ENCODE measurements at places on chromosomes 2 and 18. TPM values are rescaled to one million over a fixed set of nuclear protein-coding genes. Genes with fewer than 3 reads are reported as not detected.
A peak's percentile ranks its signal among the peaks of the same experiment; 100 is the strongest.

- no peak for DNase-seq
Observed at GRCh38 chr2:107621186-107622165, 205.2 kb upstream of the RGPD4 start.

Gene ZNF385B
- polyA plus RNA-seq, result 2.4 TPM

DNA sequence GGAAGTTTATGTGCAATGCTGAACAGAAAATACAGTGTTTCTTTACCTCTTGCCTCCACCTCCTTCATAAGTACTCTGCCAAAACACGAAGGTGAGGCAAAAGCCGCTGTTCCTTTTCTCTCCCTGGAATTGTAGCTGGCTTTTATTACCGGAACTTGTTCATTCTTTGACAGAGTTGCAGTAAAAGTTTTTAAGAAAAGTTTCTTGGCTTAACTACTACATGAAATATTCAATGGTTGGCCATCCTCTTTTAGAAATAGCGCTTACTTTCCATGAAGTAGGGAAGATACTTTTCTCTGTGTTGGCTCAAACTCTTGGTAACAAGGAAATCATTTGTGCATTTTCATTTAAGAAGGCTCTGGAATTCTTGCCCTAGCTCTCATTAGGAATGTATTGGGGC lies 950.7 kb upstream of the FANCL start:
- no peak for DNase-seq

Gene MYL12B
- 210 TPM for polyA plus RNA-seq

GRCh38 chr2:182463760-182464159 lies 36.9 kb upstream of the PDE1A start:
- peak; percentile 97 for DNase-seq

DNA sequence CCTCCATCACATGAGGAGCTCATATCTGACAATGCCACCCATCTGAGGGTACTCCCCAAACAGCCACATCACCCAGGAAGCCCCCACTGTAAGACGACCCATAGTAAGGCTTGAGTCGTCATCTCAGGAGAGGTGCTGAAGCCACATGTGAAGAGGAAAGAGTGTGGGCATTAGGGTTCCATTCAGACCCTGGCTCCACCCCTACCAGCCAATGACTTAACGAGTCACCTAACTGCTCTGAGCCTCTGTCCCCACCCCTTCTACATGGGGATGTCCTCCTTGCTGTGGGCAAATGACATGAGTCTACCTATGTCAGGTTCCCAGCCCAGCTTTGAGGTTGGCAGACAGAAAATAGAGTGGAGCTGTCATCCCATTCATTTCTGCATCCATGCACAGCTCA lies 46.3 kb downstream of the C1QL2 start:
- no peak for DNase-seq

GRCh38 chr18:49933530-49934128 lies 120.3 kb upstream of the ACAA2 start:
- DNase-seq, result no peak

DNA sequence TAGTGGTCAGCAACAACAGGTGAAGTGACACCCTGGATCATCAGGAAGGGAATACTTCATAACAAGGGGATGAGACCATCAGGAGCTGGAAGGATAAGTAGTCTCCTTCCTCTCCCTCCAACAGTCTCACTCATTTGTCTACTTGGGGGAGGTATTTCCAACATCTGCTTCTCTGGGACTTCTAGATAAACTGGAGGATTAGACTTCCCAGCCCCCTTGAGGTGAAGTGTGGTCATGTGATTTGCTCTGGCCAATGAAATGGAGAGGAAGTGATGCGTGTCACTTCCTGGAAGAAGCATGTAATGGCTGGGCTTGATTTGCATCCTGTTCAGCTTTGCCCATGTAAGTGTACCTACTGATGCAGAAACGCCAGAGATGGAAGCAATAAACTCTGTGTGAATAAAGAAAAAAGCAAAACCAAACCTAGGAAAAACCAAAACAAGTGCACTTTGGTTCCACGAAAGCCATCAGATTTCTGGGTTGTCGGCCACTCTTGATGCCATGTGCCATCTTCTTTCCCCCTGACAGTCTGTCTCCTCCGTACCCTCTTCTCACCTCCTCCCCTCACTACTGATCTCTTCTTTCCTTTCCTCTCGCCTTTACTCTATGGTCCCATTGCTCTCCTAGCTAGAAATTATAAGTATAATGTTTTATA lies 76.1 kb upstream of the DNMT3A start:
- DNase-seq, result no peak

- DNase-seq, result no peak
Observed at GRCh38 chr2:98710734-98711133, 20.2 kb downstream of the MGAT4A start.

- DNase-seq, result no peak
Observed at GRCh38 chr2:33411765-33412164, 64.7 kb upstream of the RASGRP3 start.

GRCh38 chr2:53609551-53609950 lies 158.1 kb upstream of the CHAC2 start:
- DNase-seq, result no peak

GRCh38 chr2:86048888-86049287 lies 56.8 kb downstream of the POLR1A start:
- no peak for DNase-seq

Gene CNGA3
- polyA plus RNA-seq, result 10.8 TPM

DNA sequence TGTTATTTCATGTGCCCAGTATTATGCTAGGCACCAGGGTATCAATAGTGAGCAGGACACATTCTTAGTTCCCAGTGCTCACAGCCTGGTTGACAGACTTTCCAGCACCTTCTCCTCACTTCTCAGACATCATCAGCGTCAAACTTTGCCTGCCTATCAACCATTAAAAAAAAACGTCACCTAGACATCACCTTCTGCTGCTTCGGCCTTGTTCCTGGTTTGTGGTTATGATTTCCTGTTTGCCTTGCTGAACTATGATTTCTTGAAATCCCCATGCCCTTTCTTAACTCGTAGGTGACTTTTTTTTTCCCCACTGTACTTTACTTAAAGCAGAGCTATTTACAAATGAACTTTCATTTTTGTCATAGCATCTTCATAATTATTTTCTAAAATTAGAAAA lies 60.4 kb upstream of the NABP1 start:
- DNase-seq, result no peak

DNA sequence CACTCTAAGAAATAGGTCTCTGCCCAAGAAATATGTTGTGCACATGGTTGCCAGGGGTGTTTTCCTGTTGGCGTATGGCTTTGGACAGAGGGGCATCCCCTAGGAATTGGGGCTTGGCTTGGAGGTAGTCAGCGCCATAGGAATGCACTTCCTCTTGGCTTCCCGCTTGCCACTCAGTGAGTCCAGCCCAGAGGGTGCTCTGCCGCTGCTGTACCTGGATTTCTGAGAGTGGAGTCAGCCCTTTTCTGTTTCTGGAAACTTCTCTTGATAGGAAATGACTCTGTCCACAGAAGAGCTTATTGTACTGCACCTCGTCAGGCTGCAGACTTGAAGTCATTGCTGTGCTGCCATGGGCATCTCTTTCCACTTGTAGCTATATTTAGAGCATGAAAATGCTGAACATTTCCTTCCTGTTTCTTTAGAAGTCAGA lies 116.7 kb upstream of the MGAT5 start:
- no peak for DNase-seq

Gene NAPG
- 10.8 TPM for polyA plus RNA-seq

DNA sequence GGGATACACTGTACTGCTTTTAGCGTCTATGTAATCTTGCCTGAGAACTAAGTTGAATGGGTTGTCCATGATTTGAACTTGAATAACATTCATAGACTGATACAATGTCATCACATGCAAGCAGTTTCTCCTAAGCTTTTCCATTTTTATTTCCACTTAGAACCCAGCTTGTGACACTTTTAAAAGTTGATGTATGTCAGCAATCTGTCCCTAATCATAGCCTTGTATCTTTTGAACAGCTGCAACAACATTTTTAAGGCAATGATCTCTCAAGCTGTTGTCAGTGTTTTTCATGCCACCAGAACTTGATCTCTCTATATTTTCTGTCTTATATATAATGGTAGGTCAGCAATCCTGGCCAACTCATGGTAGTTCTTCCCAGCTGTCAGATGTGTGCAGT lies 185.0 kb downstream of the DOK6 start:
- DNase-seq, result no peak

Gene CSRNP3
- 1.1 TPM for polyA plus RNA-seq

- no peak for DNase-seq
Observed at GRCh38 chr2:19127616-19128015, 230.8 kb downstream of the OSR1 start.

Gene KCNE4
- 3.6 TPM for polyA plus RNA-seq

GRCh38 chr2:11738589-11739436 lies 7.6 kb upstream of the LPIN1 start:
- DNase-seq, result no peak

Gene CD8B2
- 1.6 TPM for polyA plus RNA-seq

Gene CABYR
- 4.8 TPM for polyA plus RNA-seq

Gene HOXD12
- 1.3 TPM for polyA plus RNA-seq

DNA sequence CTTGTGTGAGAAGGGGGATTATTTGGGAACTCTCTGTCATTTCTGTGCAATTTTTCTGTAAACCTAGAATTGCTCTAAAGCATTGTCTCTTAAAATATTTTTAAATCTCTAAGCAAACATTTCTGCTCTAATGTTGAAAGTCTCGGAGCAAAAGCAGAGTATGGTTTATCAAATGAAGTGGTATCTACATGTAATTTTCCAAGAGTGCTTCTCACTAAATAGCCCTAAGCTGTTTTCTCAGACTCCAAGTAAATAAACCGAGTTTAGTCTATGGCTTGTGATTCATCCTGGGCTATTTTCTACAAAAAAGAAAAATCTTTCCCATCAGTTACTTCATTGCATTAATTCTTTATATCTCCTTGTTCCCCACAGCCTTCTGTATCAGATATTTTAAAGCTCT lies 90.8 kb downstream of the METTL4 start:
- DNase-seq, result no peak

- peak; percentile 45 for DNase-seq
Observed at GRCh38 chr2:73268830-73269685, 15.2 kb downstream of the FBXO41 start.

DNA sequence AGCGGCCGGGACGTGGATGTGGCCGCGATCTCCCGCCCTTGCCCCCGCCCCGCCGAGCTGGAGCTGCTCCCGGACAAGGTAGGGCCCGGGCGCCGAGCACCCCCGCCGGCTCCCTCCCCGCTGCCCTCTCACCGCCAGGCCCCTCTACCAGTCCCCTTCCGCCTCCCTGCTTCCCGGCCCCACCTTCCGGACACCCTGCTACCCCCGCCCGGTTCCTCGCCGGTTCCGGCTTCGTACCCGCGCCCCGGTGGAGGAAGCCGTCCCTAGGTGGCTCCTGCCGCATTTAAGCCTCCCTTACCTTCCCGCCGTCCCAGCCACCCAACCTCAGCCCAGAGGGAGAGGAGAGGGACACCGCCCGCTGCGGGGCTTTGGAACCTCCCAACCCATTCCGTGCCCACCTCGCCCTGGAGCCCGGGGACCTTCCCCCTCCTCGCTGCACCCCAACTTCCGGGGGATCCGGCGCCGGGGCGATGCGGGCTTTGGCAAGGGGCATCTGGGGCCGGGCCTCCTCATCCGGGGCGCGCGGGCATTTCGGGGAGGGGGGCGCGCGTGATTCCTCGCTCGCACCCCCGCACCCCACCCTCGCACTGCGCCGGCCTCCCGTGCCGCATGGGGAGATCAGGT lies 475 bp downstream of the B3GNT2 start:
- DNase-seq, result no peak

Gene ACSL3
- 14.1 TPM for polyA plus RNA-seq

DNA sequence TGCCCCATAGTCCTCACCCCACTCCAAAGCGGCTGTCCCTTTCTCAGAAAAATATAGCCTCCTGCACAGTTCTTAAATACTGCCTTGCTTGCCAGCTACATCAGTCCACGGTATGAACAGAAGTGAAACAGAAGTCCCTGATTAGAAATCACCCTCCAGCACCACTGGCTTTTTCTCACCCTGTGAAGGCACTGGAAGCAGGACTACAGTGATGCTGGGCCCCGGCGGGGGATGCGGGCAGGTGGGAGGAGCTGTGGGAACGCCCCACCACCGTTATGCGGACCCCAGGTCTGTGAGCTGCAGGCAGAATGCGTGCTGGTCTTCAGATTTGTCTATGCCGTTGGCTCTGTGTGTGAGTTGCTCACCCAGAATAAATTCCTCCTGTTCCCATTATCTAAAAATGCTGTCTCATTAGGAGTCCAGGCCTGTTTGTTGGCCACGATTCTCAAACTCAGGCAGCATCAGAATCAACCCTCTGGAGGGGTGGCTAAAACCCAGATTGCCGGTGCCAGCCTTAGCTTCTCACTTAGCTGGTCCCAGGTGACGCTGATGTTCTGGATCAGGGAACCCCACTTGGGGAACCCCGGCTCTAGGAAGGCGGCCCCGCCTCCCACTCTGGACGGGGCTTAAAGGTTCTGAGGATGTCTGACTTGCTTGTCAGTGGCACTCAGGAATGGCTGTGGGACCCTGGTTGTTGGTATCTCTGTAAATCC lies 224.8 kb upstream of the PXDN start:
- DNase-seq, result no peak

GRCh38 chr18:13235421-13235831 lies 16.9 kb downstream of the LDLRAD4 start:
- DNase-seq, result no peak

DNA sequence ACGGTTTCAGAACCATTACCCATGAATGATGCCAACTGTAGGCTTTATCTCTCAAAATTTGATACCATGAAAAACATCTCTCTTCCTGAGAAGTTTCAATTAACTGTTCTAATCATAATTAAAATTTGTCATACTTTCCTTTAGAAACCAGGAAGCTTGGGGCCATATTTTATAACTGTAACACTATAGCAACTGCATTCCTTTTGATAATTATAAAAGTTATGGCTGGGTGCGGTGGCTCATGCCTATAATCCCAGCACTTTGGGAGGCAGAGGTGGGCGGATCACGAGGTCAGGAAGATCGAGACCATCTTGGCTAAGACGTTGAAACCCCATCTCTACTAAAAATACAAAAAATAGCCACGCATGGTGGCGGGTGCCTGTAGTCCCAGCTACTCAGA lies 70.6 kb downstream of the DNAH7 start:
- no peak for DNase-seq

GRCh38 chr2:167380094-167380493 lies 491.8 kb downstream of the XIRP2 start:
- DNase-seq, result no peak

Gene FOXI3
- polyA plus RNA-seq, result 0.29 TPM

- no peak for DNase-seq
Observed at GRCh38 chr2:34229998-34230397, 630.9 kb upstream of the FAM98A start.

Gene SLC9A4
- polyA plus RNA-seq, result not detected

Gene CLHC1
- polyA plus RNA-seq, result 1.5 TPM

All from brain (organoid and tissue), 16 donors.